ENCODE measurements at places on chromosomes 7 and 10. TPM values are rescaled to one million over a fixed set of nuclear protein-coding genes. Genes with fewer than 3 reads are reported as not detected.

The CHRM2 gene
- 17.5 TPM for total RNA-seq

The INHBA gene
- not detected for total RNA-seq

The SAMD9L gene
- 5.2 TPM for total RNA-seq

The ETV1 gene
- 17.6 TPM for total RNA-seq

The MSS51 gene
- not detected for total RNA-seq

- no peak for DNase-seq
- no peaks in the 10 kb centered on the region for H3K4me1 ChIP-seq
- H3K27ac ChIP-seq, result no peak overlapping the region
- H3K27me3 ChIP-seq, result no peaks in the 10 kb centered on the region
Measured at GRCh38 chr10:122445469-122445868, 9.0 kb upstream of the ARMS2 start.

- peaks cover 11% of the 10 kb centered on the region for H3K4me1 ChIP-seq
- H3K27ac ChIP-seq, result no peak overlapping the region
- DNase-seq, result no peak
- no peaks in the 10 kb centered on the region for H3K36me3 ChIP-seq
- H3K4me3 ChIP-seq, result no peak overlapping the region
Measured at GRCh38 chr10:103804871-103805270, 50.5 kb downstream of the SH3PXD2A start.
